ENCODE measurements at places on chromosomes 7 and 10.

- DNase-seq: no peak
Measured at GRCh38 chr7:44075296-44076075, 6.8 kb downstream of the POLM start.

DNA sequence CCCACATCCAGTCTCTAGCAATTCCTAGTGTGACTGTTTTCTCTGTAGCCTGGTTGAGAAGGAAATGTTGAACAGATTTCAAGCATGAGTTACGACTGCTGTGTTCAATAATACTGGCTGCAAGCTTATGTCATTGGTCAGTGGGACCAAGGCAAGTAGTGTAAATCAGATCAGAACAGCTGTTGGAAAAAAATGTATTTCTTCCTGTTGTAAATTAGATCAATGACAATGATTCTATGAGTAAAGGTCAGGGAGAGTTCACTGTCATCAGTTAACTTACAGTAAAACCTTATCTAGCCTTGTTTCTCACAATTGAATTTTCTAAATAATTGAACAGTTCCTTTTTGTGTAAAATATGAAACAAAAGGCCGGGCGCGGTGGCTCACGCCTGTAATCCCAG lies 6.7 kb downstream of the OTUD1 start:
- DNase-seq: no peak

- DNase-seq: peak; percentile 88
Measured at GRCh38 chr7:90595801-90596670, at the start of gene CDK14. Gene CDK14, plus strand, starts transcription at chr7:90596321. Its CDS starts 307 bp downstream, at chr7:90596628.

DNA sequence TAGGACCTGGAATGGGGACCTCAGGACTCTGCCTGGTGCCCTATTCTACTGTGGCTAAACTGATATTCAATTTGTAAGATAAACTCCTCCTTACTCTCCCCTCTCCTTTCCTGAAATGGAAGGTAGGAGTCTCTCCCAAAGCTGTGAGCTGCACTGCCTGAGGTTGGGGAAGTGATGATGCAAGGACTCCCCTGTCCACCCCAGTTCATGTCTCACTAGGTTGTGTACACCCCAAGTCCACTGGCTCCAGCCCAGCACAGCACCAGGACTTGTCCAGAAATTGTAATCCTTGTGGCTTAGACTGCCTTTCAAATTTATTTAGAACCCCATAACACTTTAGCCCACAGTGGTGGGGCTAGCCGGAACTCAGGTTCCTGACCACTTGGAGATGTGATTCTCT lies 247.2 kb upstream of the CTBP2 start:
- DNase-seq: no peak

- no peak for DNase-seq
Measured at GRCh38 chr7:83599131-83599530, 49.8 kb downstream of the SEMA3E start.

All from tongue (tissue), 3 donors.